CD4-positive, alpha-beta T cell treated with Interleukin-4 for 1 hour (primary cell): ENCODE measurements at places on chromosomes 7 and 10.

GRCh38 chr10:92076722-92077121 lies 153.2 kb downstream of the BTAF1 start:
- DNase-seq: no peak

GRCh38 chr7:106792233-106792926 lies 72.7 kb upstream of the PIK3CG start:
- DNase-seq: no peak

DNA sequence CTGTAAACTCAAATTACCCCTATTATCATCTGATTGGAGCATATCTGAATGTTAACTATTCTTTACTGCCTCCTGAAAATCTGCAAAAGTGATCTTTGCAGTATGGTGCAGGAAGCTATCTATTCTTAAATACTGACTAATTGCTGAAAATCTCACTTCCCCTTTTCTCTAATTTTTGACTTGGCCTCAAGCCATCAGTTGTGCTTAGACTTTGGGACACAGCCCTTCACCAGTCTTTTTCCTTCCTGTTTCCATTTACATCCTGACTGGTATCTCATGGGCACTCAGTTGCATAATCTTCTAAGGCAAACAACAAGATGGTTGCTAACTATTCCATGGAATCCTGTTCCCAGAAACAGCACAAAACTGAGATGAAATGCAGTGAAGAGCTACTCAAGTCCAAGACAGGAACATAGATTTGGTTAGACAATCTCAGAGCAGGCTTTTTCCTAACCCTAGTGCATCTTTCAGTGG lies 228.5 kb downstream of the SORCS1 start:
- peak; percentile 2 for DNase-seq

DNA sequence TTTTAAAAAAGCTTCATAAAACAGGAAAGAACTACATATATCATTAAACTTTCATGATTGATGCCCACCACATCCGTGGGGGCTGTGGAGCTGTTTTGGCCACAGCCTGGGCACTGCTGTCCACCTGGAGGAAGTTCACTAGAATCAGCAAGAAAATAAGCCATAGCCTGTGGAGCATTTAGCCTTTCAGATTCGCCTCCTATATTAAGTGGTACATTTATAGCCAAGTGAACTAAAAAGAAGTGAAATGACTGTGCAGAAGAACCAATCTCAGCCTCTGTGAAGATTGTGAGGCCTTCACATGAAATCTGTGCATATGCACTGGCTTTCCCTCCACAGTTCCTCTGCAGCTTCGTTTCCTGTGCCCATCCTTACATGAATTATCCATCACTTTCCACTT lies 23.5 kb downstream of the WNT16 start:
- DNase-seq: no peak

DNA sequence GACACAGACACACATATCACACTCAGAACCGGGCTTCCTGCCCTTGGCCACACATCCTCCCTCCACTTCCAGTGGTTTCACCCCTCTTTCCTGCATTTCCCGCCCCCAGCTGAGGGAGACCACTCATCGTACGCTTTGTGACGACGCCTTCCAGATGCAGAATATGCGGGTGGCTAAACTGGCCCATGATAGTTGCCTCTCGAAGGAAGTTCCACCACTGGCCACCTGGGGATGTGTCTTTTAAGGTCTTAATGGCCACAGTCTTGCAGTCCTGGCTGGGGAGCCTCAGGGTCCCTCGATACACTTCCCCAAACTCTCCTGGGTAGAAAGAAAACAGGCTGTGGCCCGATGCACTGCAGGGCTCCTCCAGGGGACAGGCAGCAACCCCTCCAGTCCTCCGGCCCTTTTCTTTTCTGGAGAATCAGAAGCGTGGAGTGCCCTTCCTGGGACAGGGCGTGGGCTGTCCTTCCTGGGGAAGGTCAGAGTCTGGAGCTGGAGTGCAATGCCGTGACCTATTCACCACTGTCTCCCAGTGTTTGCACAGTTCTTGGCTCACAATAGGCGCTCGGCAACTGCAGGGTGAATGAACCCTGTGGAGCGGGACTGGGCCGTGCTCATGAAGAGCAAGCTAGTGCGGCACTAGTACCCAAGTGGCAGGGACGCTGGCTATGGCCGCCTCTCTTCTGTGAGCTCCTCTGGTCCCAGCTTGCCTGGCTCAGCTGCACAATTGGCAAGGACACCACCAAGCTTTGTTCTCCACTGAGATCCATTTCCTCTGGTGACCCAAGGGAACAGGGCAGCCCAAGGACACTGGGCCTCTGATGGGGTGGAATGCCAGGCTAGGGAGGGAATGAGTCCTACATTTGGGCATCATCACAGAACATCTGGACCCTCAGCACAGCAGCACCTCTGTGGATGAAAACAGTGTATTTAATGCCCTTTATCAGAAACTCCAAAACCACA lies 13.2 kb downstream of the EPHA1 start:
- no peak for DNase-seq

GRCh38 chr7:97439637-97440214 lies 292.2 kb upstream of the TAC1 start:
- DNase-seq: no peak

DNA sequence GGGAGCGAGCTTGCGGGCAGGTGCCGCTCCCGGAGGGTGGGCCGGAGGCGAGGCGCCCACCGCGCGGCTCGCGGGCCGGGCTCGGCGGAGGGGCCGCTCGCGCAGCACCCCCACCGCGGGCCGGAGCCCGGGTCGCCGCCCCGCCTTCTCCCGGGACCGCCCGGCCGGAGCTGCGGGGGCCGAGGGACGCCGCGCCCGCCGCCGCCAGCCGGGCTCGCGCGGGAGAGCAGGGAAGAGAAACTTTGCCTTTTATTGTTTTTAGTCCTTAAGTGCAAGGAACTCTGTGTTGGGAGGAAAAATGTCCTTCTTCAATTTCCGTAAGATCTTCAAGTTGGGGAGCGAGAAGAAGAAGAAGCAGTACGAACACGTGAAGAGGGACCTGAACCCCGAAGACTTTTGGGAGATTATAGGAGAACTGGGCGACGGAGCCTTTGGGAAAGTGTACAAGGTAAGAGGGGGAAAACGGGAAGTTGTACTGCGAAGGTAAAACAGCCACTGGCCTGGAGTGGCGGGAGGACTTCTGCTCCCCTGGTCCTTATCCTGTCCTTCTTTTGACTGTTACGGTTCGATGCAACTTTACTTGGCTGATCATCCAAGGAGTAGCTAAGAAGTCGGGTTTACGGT lies 620 bp downstream of the SLK start:
- peak; percentile 32 for DNase-seq

GRCh38 chr7:16739863-16740622 lies 13.5 kb upstream of the TSPAN13 start:
- DNase-seq: no peak

- no peak for DNase-seq
Observed at GRCh38 chr7:150826061-150826849, 25.7 kb downstream of the TMEM176A start.

DNA sequence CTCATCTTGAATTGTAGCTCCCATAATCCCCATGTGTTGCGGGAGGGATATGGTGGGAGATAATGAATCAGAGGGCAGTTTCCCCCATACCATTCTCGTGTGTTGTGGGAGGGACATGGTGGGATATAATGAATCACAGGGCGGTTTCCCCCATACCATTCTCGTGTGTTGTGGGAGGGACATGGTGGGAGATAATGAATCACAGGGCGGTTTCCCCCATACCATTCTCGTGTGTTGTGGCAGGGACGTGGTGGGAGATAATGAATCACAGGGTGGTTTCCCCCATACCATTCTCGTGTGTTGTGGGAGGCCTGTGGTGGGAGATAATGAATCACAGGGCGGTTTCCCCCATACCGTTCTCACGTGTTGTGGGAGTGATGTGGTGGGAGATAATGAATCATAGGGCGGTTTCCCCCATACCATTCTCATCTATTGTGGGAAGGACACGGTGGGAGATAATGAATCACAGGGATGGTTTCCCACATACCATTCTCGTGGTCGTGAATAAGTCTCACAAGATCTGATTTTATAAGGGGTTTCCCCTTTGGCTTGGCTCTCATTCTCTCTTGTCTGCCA lies 271.0 kb downstream of the MAD1L1 start:
- DNase-seq: peak; percentile 61

DNA sequence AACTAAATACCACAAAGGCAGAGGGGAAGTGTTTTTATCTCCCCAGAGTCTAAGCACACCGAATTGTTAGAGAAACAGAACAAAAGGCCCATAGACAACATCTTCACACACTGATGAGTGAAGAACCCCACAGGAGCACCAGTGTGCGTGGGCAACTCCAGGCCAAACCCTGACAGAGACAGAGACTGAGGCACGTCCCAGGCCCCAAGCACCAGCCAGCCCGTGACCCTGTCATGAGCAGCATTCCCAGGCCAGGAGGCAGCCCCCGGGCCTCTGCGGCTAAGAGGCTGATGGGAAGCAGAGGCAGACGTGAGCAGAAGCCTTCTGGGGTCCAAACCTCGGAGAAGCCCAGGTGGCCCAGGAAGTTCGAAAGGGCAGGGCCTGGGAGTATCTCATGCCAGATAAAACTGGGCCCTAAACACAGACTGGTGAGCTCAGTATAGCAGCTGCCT lies 184.4 kb downstream of the TCERG1L start:
- no peak for DNase-seq

GRCh38 chr10:76902949-76903348 lies 734.7 kb downstream of the KCNMA1 start:
- peak; percentile 16 for DNase-seq

DNA sequence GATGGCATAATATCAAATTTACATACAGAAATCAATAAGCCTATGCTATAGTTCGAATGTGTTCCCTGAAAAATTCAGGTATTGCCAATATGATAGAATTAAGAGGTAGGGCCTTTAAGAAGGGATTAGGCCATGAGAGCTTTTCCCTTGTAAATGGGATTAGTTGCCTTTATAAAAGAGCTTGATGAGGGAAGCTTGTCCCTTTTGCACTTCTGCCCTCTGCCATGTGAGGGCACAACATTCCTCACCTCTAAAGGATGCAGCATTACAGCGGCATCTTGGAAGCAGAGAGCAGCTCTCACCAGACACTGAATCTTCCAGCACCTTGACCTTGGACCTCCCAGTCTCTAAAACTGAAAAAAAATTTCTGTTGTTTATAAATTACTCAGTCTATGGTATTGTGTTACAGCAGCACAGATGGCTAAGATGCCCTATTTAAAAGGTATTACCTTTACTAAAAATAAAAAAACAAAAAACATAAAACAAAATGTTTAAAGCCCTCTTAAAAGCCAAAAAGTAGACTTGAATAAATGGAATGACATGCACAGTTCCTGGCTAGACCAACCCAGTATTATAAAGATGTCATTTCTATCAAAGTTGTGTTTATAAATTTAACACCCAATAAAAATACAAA lies 909.6 kb downstream of the REEP3 start:
- no peak for DNase-seq

- no peak for DNase-seq
Observed at GRCh38 chr10:129253865-129254179, 213.2 kb upstream of the MGMT start.

DNA sequence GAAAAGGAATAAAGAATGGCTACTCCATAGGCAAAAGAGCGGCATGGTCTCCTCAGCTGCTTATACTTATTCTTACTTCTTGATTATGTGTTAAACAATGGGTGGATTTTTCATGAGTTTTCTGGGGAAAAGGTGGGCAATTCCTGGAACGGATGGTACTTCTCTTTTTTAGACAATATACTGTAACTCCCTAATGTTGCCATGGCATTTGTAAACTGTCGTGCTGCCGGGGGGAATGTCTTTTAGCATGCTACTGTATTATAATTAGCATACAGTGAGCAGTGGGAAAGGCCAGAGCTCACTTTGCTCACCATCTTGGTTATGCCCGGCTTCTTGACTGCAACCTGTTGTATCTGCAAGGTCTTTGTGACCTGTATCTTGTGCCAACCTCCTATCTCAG lies 372.1 kb upstream of the AKR1E2 start:
- DNase-seq: no peak

DNA sequence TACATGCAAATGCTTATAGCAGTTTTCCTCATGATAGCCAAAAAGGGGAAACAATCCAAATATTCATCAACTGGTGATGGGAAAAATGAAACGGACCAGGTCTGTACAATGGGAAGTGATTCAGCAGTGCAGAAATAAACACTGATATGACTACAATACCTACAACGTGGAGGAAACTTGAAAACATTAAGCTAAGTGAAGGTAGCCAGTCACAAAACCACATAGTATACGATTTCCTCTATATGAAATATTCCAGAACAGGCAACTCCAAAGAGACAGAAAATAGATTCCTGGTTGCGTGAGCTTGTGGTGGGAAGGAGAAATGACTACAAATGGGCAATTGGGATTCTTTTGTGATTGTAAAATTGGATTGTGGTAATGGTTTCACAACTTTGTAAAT lies 263.1 kb upstream of the PITRM1 start:
- no peak for DNase-seq

GRCh38 chr7:149496642-149497391 lies 792 bp downstream of the ZNF746 start:
- DNase-seq: peak; percentile 45

DNA sequence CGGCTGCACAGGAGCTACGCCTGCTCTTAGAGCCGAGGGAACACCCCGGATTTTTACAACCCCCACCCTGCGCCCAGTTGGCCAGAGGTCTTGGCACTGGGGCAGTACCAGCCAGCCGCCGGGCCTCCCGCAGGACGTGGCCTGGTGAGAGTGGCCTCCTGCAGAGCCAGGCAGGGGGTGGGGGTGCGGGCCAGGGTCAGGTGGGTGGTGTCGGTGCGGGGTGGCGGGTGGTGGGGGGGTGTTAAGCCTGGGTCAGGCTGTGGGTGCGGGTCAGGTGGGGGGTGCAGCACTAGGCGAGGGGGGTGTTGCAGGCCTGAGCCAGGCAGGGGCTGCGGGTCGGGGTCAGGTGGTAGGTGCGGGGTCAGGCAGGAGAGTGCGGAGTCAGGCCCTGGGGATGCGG lies 647 bp downstream of the ECHS1 start:
- no peak for DNase-seq

DNA sequence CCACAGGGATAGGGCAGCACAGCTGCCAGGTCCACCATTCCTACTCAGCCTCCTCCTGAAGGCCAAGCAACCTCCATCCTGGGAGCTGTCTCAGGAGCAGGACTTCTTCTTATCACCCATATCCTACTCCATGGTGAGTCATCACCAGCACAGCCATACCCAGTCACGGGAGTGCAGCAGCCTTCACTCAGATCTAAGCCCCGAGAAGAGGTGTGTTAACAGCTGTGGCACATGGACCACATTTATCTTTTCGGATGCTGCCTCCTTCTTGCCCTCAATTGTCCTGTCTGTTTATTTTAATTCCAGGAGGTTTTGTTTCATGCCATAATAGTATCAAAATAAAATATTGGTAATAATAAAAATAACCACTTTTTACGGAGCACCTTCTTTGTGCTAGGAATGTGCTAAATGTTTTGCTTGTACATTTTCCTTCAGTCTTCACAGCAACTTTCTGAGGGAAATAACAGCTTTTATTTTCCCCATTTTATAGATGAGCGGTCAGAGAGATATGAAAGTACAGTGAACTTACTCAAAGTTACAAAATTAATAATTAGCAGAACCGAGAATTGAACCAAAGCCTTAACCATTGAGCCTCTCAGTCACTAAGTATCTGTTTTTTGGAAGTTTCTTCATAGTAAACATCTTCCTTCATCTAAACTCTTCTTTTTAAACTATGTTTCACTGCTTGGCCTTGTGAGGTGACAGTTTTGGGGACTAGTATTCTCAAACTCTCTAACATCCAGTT lies 2.5 kb upstream of the KEL start:
- no peak for DNase-seq
